ENCODE measurements at places on chromosomes 4 and X. TPM values are rescaled to one million over a fixed set of nuclear protein-coding genes. Genes with fewer than 3 reads are reported as not detected.

C1QTNF7 gene
- 7.6 TPM for total RNA-seq

ANK2 gene
- 76.9 TPM for total RNA-seq

TRIM61 gene
- 0.96 TPM for total RNA-seq

NKX3-2 gene
- 1.4 TPM for total RNA-seq

DNA sequence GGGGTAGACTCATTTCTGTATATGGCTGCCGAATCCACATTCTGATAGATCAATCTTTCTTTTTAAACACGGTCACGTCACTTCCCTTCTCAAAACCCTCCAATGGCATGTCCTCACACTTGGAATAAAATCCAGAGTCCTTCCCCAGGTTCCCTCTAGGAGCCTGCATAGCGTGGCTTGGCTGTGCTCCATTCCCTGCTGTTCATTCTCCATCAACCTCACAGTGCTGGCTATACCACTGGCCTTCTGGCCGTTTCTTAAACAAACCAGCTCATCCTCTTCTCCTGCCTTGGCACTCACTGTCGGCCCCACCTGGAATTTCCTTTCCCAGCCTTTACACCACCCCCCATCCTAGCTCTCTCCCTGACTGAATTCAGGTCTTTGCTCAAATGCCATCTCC is 77.1 kb downstream of the RBM47 start:
- DNase-seq = no peak

DNA sequence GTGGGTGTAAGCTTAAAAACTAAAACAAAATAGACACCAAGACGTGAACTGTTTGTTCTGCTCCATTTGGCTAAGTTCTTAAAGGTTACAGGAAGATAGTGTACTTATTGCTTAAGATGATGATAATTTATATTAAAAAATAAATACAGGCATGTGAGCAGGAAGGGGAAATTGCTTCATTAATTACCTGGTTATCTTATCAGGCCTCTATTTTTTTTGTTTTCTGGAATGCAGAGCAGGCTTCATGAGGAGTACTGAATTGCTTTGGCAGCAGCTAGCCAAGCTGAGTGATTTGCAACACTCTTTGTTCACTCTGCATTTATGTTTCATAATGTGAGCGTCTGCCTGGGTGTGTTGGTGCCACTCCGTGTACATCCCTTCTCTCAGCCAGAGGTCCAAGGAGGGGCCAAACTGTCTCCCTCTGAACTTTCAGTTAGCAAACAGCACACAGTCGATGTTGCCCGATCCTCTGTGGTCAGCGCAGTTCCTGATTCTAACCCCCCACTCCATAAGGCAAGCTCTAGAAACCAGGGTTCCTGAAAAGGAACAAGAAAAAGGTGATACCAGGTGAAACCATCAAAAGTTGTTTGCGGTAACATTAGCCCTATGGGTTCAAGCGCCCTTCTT is 348.2 kb downstream of the SPRY1 start:
- peak; percentile 61 for DNase-seq

GRCh38 chr4:15143551-15143950 is 141.3 kb downstream of the CPEB2 start:
- no peak for DNase-seq

DNA sequence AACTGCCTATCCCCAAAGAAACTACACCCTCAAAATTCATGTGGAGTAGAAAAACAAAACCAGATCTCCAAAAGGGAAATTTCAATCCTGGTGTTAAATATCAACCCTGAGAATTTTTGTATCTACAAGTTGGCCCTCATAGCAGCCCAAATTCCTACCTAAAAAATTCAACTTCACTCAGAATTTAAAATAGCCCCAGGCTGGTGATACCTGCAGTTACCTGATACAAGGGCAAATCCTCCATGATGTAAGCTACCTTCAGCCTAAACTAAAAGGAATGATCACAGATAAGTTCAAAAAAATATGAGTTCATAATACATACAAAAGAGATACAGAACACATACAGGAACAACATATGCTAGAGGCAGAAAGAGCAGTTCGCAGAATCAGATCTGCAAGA is 138.4 kb downstream of the HNRNPD start:
- no peak for DNase-seq

DNA sequence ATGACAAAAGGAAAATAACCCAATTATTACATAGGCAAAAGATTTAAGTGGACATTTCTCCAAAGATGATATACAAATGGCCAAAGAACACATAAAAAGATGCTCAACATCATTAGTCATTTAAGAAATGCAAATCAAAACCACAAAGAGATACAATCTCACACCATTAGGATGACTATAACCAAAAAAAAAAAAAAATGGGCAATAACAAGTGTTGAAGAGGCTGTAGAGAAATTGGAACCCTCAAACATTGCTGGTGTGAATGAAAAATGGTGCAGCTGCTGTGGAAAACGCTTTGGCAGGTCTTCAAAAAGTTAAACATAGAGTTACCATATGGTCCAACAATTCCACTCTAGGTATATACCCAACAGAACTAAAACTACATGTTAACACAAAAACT is 5.6 kb upstream of the PRDX4 start:
- no peak for DNase-seq

GRCh38 chrX:38287674-38288073 is 39.6 kb downstream of the RPGR start:
- DNase-seq = no peak

DNA sequence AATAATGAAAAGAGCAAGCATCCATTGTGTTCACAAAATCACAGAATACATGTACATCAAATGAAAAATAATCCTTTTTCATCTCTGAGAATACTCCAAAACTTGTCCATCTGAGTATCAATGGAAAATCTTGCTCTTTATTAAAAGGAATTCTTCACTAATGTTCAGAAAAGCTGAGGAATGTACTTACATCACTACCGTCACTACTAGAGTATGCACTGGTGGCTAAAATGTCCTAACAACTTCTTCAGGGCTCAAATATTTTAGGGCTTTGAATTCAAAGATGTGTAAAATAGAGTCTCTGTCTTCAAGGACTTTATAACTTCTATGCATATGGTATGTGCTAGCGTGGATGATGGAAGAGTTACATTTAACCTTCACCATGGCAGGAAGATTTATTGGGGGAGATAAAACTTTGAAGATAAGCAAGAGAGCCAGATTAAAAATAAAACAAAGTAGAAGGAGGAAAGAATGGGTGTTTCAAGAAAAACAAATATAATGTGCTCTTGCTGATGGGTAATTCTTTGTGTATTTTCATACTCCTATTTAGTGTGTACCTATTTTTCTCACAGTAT is 55.1 kb downstream of the DMD start:
- DNase-seq = no peak

DNA sequence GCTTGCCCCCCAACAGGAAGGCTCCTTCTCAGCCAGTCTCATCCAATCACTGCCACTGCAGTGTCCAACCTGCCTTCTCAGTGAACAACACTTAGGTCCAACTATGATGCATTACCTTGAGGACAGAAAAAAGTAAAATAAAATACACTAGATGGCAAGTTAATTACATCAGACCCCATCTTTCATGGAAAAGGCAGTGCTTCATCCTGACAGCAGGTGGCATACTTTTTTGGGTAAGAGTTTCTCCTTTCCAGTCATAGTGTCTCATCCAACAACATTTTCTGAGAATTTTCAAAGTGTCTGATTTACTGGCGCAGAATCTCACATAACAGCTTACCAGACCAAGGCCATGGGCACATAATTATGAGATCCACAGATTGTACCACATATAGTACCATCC is 1742.8 kb downstream of the PCDH7 start:
- no peak for DNase-seq

GRCh38 chrX:17370191-17370590 is 4.8 kb upstream of the NHS start:
- no peak for DNase-seq
